Activated naive CD4-positive, alpha-beta T cell treated with anti-CD3 and anti-CD28 coated beads for 36 hours (primary cell): ENCODE measurements at places on chromosomes 3 and 15.

- no peak for DNase-seq
Measured at GRCh38 chr3:31442755-31443154, 90.0 kb upstream of the STT3B start.

DNA sequence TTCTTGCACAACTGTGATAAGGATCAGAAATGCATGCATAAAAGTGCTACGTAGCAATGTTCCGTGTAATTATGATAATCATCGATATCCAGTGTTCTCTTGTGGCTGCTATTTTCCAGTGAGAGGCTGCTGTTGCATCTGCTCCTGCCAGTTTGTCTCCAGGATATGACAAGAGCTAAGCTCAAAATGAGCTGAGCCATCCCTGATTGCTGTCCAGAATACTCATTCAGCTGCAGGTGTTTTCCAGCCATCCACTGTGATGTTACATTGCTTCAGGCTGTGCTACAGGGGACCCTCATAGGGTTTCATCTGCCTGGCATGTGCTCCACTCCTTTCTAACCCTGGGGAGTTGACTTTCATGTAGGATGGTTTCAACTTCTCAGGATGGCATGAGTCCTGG lies 976.0 kb downstream of the ROBO1 start:
- no peak for DNase-seq

DNA sequence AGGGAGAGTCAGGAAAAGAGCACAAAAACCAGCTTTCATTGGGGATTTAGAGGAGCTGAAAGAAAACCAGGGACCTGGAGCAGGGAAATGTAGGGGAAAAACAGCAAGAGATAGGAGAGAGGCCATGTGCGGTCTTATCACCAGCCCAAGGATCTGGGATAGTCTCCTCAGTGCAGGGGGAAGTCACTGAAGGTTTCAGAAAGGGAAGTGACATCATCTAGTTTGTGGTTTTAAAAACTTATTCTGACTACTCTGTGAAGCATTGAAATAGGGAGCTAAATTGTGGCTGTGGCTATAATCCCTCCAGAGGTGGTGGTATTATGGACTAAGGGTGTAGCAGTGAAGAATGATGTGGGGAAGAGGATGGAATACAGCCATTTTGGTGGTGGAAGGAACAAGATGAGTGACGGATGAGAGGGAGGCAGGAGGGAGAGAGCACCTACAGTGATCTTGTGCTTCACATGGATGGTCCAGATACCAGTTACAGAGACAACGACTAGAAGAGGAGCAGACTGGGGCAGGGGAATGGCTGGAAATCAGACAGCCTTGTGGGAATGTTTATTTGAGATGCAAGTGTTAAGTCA lies 72.7 kb downstream of the HMG20A start:
- peak; percentile 42 for DNase-seq

GRCh38 chr15:100075229-100075628 lies 266.5 kb downstream of the ADAMTS17 start:
- no peak for DNase-seq

DNA sequence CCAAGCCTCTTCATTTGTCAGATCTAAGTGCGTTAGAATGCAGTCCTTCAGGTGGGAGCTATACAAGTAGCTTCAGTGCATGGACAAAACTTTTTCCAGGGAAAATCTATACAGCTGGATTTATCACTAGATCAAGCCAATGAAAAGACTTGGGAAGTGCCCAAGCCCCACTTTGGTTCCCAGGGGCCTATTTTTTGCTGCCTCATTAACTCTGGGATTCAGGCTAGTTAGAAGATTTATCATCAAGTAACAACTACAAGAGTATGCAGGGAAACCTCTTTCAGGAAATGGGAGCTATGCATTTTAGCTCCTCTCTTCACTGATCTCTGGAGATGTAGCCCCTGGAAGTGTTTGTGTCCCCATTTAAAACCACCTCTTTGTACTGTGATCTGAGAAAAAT lies 908.8 kb downstream of the SQOR start:
- no peak for DNase-seq

DNA sequence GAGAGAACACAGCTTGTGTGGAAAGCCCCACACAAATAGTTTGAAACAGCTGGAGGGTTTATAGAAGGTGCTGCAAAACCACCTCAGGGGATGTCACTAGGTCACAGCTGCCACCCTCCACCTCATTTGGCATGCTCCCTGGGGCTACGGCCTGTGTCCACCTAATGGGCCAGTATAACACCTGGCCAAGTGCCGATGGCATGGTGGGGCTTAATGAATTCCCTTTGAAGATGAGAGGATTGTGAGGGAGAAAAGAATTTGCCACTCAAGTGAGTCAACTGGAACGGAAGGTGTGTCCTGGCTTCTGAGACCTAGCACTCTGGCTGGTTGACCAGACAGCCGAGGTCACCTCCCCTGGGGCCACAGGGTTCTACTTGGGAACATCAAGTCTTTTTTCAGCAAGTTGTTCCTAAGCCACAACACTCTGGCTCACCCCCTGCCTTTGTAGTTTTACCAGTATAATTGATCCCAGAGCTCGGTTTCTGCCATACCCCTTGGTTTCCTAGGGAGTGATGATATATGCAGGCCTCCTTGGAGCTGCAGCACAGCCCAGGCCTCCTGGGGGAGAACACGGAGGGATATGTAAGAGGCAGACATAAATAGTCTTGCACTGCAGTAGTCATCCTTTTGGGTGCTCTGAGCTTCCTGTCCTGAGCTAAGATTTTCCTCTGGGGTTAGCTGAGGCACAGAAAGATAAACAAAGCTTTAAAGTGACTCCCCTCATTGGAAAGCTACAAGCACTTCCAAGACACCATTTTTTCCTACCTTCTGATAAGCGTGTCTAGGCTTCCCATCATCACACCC lies 178.2 kb upstream of the LPP start:
- DNase-seq: peak; percentile 38

- peak; percentile 9 for DNase-seq
Measured at GRCh38 chr15:26628879-26629529, 143.9 kb downstream of the GABRB3 start.

- peak; percentile 49 for DNase-seq
Measured at GRCh38 chr3:193788189-193788991, 195.4 kb downstream of the OPA1 start.

GRCh38 chr3:117885011-117885441 lies 1149.6 kb downstream of the IGSF11 start:
- no peak for DNase-seq
